ENCODE measurements at places on chromosomes 2 and 18. TPM values are rescaled to one million over a fixed set of nuclear protein-coding genes. Genes with fewer than 3 reads are reported as not detected.

DNA sequence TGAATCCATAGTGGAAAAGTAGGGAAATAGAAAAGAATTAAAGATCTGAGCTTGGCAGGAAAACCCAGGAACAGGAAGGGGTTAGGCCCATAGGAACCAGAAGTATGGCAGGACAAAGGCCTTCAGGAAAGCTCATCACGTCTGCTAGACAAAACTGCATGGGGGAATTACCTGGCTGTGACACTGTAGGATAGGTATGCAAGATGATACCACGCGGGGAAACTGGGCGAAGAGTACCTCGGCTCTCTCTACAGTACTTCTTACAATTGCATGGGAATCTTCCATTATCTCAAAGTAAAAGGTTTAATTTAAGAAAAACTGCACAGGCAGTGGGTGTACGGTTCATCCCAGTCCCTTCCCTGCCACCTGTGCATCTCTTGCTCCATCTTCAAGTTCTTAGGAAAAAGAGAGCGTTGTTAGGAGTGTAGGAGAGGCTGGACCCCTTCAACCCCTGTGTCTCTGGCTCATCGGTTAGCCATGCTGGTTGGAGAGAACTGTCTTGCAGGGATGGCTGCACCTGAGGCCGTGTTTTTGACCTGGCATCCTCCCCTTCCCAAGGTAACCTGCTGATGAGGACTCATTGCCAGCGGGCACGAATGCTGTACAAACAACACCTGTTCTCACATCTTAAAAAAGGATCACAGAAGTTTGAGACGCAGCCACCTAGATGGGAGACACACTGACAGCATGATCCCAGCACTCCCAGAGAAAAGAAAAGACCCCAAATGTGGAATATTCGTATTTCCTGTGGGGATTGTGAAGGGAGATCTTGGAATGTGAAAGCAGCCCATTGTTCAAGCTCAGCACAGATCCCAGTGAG is 120.5 kb upstream of the COPS8 start:
- H3K4me1 ChIP-seq = no peaks in the 10 kb centered on the region
- H3K27me3 ChIP-seq = no peaks in the 10 kb centered on the region
- H3K27ac ChIP-seq = no peak overlapping the region
- DNase-seq = no peak
- H3K36me3 ChIP-seq = no peaks in the 10 kb centered on the region
- H3K4me3 ChIP-seq = no peak overlapping the region

DNA sequence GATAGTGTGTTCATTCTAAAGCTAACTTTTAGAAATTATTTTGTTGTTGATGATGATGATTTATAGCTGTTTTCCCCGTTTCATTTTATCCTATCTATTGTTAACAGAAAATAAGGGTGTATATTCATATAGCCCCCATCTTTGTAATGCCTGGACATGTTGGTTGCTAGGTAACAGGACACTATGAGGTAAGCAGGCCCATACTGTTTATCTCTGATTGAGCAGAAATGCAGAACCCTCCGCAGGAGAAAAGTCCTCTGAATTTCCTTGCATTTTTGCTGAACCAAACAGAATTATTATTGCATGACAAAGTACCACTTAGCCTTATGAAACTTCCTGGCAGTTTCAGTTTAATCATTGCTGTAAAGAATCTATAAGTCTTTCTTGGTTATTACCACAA is 339.4 kb downstream of the DCC start:
- H3K4me1 ChIP-seq = no peaks in the 10 kb centered on the region
- H3K36me3 ChIP-seq = no peaks in the 10 kb centered on the region
- no peak overlapping the region for H3K4me3 ChIP-seq
- DNase-seq = no peak
- H3K27ac ChIP-seq = no peak overlapping the region

- no peaks in the 10 kb centered on the region for H3K27me3 ChIP-seq
- H3K4me1 ChIP-seq = no peaks in the 10 kb centered on the region
- no peaks in the 10 kb centered on the region for H3K36me3 ChIP-seq
- H3K27ac ChIP-seq = no peak overlapping the region
Measured at GRCh38 chr2:211045025-211045424, 488.6 kb downstream of the CPS1 start.

DNA sequence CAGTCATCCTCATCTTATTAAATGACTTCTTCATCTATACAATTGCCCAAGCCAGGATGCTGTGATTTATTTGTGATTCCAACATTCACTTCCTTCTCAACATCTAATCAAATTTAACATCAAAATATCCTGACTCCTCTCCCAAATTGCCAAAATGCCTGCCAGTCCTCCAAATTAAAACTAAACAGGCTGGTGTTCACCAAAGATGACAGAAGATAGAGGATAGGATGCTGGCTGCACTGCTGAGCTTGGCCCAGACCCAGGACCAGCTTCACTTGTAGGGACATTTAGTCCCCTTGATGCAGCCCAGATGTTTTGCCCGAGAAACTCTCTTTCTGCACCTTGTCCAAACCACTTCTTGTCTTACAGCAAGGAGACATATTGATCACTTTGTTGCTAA is 540.0 kb upstream of the CNTNAP5 start:
- H3K4me3 ChIP-seq = no peak overlapping the region
- no peaks in the 10 kb centered on the region for H3K36me3 ChIP-seq
- H3K27me3 ChIP-seq = no peaks in the 10 kb centered on the region
- H3K27ac ChIP-seq = no peak overlapping the region

GRCh38 chr2:54724560-54725342 is 1.3 kb downstream of the EML6 start:
- no peak for DNase-seq
- no peak overlapping the region for H3K27ac ChIP-seq
- H3K27me3 ChIP-seq = no peaks in the 10 kb centered on the region
- no peaks in the 10 kb centered on the region for H3K36me3 ChIP-seq

DNA sequence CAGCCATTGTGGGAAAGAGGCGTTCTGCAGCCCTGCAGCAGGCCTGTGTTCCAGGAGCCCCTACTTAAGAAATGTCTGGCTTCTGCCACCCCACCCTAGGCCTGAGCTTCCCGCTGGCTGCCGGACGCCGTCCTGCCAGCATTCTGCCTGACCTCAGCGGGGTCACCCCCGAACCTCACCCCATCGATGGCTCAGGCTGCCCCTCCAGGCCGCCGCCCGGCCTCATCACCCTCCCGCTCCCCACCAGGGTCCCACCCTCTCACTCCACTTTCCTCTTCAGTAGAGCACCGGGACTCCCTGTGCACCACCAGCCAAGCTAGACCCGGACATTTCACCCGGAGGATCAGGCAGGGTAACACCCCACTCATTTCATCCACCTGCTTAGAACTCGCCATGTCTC is 73.6 kb upstream of the SALL3 start:
- peaks cover 33% of the 10 kb centered on the region for H3K27me3 ChIP-seq
- DNase-seq = no peak
- no peak overlapping the region for H3K27ac ChIP-seq
- no peaks in the 10 kb centered on the region for H3K36me3 ChIP-seq
- H3K4me3 ChIP-seq = no peak overlapping the region
- no peaks in the 10 kb centered on the region for H3K4me1 ChIP-seq

DNA sequence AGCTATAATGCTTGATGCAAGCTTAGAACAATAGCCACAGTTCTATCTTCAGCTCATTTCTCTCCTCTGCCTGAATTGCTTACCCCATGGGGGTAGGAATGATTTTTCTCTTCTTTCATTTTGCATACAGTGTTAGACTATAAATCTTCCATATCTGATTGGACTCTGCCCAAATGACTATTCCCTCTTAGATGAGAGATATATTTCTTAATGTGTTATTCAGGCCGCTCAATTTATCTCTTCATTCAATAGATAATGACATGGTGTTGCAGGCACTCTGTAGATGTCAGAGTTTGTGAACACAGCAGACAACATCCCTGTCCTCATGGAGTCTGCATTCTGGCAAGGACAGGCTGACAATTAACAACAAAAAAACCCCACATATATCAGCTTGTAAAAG is 443.7 kb upstream of the CELF4 start:
- no peak for DNase-seq
- no peaks in the 10 kb centered on the region for H3K36me3 ChIP-seq
- no peaks in the 10 kb centered on the region for H3K4me1 ChIP-seq
- no peaks in the 10 kb centered on the region for H3K27me3 ChIP-seq
- no peak overlapping the region for H3K4me3 ChIP-seq
- no peak overlapping the region for H3K27ac ChIP-seq

- H3K27ac ChIP-seq = no peak overlapping the region
- no peaks in the 10 kb centered on the region for H3K36me3 ChIP-seq
- H3K4me1 ChIP-seq = no peaks in the 10 kb centered on the region
- H3K27me3 ChIP-seq = no peaks in the 10 kb centered on the region
- no peak for DNase-seq
Measured at GRCh38 chr2:132936791-132937190, 266.8 kb upstream of the LYPD1 start.

DNA sequence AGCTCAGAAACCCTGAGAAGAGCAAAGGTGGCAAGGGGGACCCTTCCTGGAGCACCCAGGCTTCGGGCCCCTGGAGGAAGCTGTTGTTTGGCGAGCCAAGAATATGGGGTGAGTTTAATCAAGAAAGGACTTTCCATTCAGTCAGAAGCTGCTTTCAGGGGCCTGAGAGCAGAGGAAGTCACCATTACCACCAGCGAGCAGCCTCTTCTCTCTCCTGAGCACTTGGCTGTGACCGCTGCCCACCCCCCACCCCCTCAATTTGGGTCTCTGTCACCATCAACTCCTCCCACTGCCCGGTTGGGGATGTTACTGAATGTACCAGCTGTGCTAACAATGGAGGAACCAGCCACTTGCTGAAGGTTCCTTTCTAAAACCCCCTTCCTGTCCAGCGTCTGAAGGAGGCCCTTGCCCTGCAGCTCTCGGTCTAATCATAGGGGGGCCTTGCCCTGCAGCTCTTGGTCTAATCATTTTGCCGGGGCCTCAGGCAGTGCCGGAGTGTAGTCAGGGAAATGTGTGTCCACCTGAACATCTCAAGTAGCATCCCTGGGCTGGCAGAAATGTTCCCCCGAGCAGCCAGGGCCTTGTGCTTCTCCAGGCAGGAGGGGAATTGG is 943 bp downstream of the INPP5D start:
- peak overlapping the region; percentile 85 for H3K27ac ChIP-seq
- no peaks in the 10 kb centered on the region for H3K36me3 ChIP-seq
- peak overlapping the region; percentile 46 for H3K4me3 ChIP-seq
- DNase-seq = peak; percentile 37
- H3K4me1 ChIP-seq = no peaks in the 10 kb centered on the region
- H3K27me3 ChIP-seq = no peaks in the 10 kb centered on the region

- H3K4me1 ChIP-seq = no peaks in the 10 kb centered on the region
- no peak overlapping the region for H3K4me3 ChIP-seq
- H3K27ac ChIP-seq = no peak overlapping the region
- no peaks in the 10 kb centered on the region for H3K36me3 ChIP-seq
- DNase-seq = no peak
- no peaks in the 10 kb centered on the region for H3K27me3 ChIP-seq
Measured at GRCh38 chr18:22427822-22428549, 10.3 kb upstream of the CTAGE1 start.

GRCh38 chr2:64880193-64880951 is 108.8 kb upstream of the SLC1A4 start:
- H3K4me3 ChIP-seq = no peak overlapping the region
- no peaks in the 10 kb centered on the region for H3K27me3 ChIP-seq
- no peaks in the 10 kb centered on the region for H3K36me3 ChIP-seq
- no peak for DNase-seq
- no peak overlapping the region for H3K27ac ChIP-seq
- no peaks in the 10 kb centered on the region for H3K4me1 ChIP-seq

DNA sequence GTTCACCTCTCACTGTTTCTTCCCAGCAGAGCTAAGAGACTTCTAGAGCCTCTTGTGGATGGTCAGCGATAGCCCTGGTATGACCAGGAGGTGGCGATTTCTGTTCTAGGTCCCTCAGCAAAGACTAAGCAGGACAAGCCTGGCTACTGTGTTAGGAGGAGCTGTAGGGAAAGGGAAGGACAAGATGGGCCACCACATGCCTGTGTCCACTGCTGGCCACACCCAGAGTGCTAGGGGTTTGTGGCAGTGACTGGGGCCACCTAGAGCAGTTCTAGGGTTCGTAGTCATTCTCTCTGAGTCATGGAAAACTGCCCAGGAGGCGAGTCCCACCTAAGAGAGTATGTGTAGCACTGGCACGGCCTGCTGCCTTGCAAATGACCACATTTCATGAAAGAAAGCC is 179.4 kb downstream of the ALPK2 start:
- H3K27me3 ChIP-seq = no peaks in the 10 kb centered on the region
- H3K27ac ChIP-seq = no peak overlapping the region

- no peak overlapping the region for H3K4me3 ChIP-seq
- no peak overlapping the region for H3K27ac ChIP-seq
Measured at GRCh38 chr2:168649105-168649504, 153.3 kb upstream of the NOSTRIN start.

GRCh38 chr18:33755931-33756560 is 178.0 kb downstream of the ASXL3 start:
- no peak for DNase-seq
- H3K27me3 ChIP-seq = no peaks in the 10 kb centered on the region
- H3K4me1 ChIP-seq = no peaks in the 10 kb centered on the region
- H3K36me3 ChIP-seq = no peaks in the 10 kb centered on the region

DNA sequence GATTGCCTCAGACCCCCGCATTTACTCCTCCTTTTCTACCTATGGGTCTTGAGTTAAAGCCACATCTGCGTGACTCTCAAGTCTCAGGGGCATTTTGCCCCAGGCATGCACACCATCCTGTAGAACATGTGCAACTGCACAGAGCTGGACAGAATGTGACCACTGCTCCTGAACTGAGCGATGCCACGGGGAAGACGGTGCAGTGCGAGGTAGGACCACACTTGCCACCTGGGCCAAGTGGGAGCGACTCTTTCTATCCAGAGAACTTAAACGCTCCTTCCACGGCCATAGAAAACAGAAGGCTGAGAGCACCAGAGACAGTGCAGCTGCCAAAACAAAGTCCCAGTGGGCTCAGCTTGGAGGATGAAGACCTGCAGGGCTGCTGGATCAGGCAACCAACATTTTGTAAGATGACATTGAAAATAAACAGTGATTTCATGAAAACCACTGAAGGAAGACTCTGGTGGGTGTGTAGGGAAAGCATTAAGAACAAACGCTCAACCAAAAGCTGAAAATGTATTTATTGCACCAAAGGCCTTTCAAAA is 149.0 kb upstream of the HDAC4 start:
- H3K4me1 ChIP-seq = no peaks in the 10 kb centered on the region
- no peak overlapping the region for H3K4me3 ChIP-seq
- DNase-seq = no peak

- DNase-seq = no peak
- no peak overlapping the region for H3K27ac ChIP-seq
- no peaks in the 10 kb centered on the region for H3K4me1 ChIP-seq
- H3K36me3 ChIP-seq = no peaks in the 10 kb centered on the region
Measured at GRCh38 chr2:113361051-113361450, 76.4 kb upstream of the ZNG1B start.

DNA sequence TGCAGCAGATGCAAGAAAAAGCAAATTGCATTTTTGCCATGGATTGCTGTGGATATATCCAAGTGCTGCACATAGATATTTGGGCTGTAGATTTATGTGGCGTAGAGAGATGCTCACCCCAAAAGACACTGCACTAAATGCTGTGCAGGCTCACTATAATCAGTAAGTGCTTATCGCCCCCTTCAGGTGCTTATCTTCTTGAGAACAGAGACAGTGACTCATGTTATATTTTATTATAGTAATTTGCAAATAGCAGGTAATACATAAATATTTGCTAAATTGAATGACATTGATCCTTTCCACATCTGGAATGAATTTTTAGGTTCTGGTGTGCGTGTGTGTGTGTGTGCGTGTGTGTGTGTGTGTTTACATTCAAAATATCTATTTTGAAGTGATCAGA is 36.8 kb upstream of the PLEKHM3 start:
- no peaks in the 10 kb centered on the region for H3K36me3 ChIP-seq
- H3K27me3 ChIP-seq = no peaks in the 10 kb centered on the region
- DNase-seq = no peak
- no peak overlapping the region for H3K4me3 ChIP-seq
- H3K4me1 ChIP-seq = no peaks in the 10 kb centered on the region
- H3K27ac ChIP-seq = no peak overlapping the region

CCDC68 gene
- 6.6 TPM for total RNA-seq

SPC25 gene
- total RNA-seq = 1.0 TPM

EPHA4 gene
- total RNA-seq = 18.6 TPM

SLC8A1 gene
- 8.2 TPM for total RNA-seq
